ENCODE measurements at places on chromosomes 3 and 15.

DNA sequence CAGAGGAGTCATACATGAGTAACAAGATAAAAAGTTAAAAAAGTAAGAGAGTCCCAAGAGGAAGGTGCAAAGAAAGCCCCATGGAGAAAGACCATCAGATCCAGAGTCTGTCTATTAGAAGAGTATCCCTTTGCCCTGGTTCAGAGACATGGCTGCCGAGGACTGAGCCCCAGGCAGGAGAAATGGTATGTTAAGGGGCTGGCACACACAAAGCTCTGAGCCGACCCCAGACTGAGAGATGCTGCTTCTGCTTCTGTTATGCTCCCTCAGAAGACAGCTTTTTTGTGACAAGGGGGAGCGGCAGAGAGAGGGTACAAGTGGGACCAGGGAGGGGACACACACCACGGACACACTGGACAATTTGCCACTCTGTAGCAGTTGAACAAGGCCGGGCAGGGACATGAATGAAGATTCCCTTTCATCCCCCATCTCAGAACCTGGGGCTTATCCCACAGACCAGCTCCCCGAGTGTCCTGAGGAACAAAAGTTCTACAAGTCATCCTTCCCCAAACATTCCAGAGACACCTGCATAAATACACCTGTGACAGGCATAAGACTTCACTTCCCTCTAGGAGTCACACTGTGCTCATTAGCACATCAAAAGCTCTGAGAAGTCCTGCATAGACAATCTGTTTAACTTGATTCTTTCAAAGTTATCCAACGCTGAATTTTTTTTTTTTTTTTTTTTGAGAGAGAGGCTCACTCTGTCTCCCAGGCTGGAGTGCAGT lies 161.6 kb upstream of the WNT5A start:
- DNase-seq, result no peak

- no peak for DNase-seq
Measured at GRCh38 chr15:73495181-73495580, 52.2 kb downstream of the REC114 start.

- no peak for DNase-seq
Measured at GRCh38 chr3:13107661-13108060, 34.4 kb upstream of the IQSEC1 start.

DNA sequence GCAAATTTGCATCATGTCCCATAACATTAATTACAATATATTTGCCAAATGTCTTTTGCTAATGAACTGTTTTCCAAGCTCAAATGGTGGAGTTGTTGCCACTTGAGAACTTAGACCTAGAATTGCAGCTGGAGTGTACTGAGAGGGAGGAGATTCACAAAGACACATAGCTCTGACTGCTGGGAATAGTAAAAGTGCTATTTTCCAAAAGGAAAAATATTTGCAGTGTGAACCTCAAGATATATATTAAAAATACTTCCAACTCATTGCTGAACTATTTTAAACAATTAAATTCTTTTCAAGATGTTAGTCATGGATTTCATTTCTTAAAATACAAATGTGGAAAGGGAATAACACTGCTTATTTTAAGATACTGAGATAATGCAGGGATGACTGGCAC lies 666.8 kb upstream of the ARPP21 start:
- DNase-seq, result no peak

- no peak for DNase-seq
Measured at GRCh38 chr3:192262001-192262400, 465.3 kb downstream of the FGF12 start.

GRCh38 chr3:131038326-131038725 lies 11.6 kb downstream of the NEK11 start:
- no peak for DNase-seq

GRCh38 chr15:101637516-101637915 lies 14.7 kb downstream of the TM2D3 start:
- DNase-seq, result no peak

DNA sequence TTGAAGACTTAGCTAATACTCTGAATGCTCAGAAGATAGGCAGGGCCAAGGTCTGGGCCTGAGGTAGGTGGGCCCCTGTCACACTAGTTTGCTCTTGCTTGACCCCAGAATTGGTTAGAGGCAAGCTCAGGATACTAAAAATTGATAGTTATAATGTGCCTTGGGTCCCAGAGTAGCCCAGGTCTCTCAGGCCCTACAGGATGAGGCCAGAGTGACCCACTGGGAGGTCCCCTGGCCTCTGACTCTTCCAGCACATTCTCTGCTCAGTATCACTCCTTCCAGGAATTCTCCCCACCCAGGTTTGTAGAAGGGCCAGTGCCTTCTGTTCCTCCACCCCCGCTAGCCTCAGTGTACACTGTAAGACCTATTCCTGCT lies 667 bp upstream of the KLHDC8B start:
- no peak for DNase-seq

- no peak for DNase-seq
Measured at GRCh38 chr3:41321642-41321980, 122.3 kb downstream of the CTNNB1 start.

DNA sequence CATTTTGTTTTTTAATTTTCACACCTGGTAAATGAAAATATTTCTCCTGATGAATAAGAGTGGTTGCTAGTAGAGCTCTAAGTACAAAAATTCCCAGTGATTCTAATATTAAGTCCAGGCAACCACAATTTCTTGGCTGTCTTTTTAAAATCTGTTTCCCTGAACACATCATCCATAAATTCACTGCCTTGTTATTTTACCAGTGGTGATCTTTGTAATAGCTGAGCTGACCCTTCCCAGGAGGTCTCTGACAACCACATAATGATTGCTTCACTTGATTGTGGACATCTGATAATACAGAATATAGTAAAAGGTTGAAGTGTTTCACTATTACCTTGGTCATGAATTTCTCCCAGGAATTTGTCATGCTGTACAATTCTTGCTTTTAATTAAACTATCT lies 13.9 kb upstream of the TOP2B start:
- no peak for DNase-seq

GRCh38 chr3:44109771-44110361 lies 131.8 kb upstream of the TOPAZ1 start:
- DNase-seq, result peak; percentile 56

DNA sequence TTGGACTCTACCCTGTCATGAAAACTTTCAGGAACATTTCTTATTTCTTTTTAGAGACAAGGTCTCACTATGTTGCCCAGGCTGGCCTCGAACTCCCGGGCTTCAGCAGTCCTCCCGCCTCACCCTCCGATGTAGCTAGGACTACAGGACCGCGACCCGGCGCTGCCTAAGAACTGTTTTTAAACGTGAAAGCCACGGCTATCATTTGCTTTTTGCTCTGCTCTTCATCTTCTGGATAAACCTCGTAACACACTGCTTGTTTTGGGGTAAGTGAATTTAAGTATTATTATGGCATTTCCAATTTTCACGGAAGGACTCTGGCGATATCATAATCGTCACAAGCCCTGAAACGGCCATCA lies 14.3 kb upstream of the CCNL1 start:
- peak; percentile 73 for DNase-seq

- peak; percentile 25 for DNase-seq
Measured at GRCh38 chr3:193605876-193606275, 12.9 kb downstream of the OPA1 start.

GRCh38 chr3:124878561-124879336 lies 8.4 kb downstream of the ITGB5 start:
- no peak for DNase-seq

DNA sequence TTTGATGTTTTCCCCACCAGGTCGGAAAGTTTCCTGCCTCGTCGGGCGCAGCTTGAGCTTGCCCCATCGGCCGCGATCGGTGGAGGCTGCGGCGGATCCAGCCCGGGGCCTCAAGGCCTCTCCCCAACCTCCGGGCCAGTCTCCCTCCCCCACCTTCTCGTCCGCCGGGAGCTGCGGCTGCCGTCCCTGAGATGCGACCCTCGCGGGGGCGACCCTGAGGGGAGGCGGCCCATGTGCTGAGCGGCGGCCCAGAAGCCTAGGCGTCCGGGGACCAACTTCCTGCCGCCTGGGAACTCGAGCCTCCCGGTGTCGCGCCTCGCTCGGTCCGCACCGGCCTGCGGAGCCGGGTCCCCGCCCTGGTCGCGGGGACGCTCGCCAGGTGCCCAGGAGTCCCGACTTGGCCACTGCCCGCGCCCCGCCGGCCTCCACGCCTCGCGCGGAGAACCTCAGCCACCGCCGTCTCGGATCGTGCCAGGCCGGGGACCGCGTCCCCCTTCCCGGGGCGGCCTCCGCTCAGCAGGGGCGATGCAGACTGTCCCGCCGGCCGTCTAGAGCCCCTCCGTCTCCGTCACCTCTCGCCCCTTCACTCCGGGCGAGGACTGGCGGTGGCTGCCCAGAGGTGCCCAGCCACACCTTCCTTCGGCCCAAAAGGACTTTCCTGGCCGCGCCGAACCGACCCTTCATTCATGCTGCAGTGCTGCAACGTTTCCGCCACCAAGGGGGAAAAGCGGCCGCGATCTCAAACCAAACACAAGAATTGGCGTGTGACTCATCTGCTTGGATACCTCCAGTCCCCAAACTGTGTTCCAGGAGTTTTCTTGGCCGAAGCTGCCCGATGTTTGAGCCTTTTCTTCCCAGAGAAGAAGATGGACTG lies 656 bp downstream of the SLMAP start:
- DNase-seq, result peak; percentile 0

GRCh38 chr15:79977431-79978054 lies 6.5 kb upstream of the BCL2A1 start:
- no peak for DNase-seq

DNA sequence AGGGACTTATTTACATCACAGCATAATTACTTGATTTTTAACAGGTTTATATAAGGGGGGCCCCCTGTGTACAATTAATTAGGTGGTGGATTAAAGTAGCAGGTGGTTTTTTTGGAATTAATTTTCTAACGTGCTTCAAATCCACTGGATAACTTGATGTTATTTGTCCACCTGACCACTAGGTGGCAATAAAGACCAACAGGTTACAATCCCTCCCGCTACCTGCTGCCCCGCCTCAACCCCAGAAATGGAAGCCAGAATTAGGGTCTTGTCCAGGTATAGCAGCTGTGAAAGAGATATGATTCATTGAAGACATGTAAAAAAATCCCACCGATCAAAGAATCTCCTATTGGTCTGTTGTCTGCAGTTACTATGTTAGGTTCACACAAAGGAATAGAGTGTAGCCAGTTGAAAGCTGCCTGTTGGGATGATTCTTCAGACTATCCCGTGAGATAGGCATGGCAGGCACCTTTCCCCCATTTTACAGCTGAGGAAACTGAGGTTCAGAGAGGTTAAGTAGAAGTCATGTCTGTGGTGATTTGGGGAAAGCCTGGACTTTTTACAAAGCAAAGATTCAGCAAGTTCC lies 44.0 kb downstream of the MFSD1 start:
- peak; percentile 26 for DNase-seq

- no peak for DNase-seq
Measured at GRCh38 chr3:114496021-114496434, 202.2 kb downstream of the TIGIT start.

- no peak for DNase-seq
Measured at GRCh38 chr15:101600035-101600434, 52.1 kb downstream of the TM2D3 start.

DNA sequence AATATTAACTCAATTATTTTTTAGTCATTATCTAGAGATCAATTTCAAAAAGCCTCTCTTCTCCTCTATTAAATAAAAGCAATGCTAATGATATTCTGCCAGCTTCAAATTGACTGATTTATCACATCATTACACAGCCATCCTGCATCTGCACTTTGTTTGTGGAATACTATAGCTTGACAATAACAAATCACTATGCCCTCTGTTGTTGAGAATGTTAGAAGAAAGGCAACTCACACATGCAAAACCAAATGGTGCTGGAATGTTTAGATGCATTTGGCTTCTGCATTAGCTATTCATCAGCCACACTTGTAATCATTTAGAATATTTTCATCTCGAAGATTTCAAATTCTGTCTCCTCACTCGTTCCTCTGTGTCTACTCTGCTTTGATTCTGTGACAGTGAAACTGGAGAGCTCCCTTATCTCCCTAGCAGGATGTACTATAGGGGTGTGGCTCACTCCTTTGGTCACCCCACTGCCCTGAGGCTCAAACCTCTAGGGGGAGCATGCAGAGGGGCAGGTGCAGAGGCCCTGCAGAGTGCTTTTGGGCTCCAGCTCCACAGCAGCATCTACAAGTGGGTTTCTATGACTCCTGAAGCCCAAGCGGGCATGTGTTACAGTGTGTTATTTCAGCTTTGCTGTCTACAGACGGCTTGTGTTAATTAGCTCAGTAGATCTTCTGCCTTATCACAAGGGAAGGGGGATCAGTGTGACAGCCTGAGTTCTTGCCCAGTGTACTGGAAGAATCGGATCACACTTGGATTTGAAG lies 454.1 kb upstream of the BCHE start:
- no peak for DNase-seq

DNA sequence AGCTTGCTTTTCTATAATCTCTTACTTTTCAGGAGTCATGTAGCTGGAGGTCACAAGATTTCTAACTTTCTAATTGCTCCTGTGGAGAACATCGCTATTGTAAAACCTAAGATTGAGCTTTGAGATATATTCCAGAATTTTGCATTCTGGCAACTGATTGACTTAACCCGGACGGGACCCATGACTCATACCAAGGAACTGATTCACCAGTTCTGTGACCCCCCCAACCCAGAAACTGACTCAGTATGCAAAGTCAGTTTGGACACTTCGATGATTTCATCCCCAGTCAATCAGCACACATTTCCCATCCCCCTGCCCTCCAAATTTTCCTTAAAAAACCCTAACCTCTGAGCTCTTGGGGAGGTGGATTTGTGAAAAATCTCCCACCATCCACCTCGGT lies 396.5 kb upstream of the GBE1 start:
- no peak for DNase-seq

DNA sequence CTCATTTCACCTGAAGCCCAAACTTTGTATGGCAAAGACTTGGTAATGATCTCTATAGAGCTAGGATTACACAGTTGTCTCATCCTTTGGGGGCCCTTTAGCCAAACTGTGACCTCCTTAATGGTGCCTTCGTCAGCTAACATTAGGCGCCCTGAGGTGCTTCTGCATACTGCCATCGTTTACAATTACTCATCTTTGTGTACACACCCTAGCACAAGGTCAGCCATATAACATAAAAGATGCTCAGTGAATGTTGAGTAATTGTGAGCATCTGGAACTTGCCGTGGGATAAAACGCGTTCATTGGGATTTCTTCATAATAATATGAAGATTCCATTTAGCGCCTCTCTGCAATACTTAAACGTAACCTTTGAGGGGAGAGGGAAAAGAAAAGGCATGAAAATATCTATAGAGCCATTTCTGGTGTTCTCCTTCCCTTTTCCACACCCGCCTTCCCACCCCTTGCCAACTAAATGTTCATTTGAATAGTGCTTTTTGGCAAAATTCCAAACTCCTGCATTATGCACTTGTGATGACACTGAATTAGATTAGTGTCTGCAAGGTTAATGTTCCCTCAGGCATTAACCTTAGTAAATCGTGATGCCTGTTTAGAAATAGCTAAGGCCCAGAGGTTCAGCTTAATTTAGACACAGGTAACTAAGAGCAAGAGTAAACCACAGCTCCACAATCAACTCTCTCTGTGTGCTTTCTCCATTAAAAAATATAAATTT lies 990 bp upstream of the ZNF148 start:
- no peak for DNase-seq

DNA sequence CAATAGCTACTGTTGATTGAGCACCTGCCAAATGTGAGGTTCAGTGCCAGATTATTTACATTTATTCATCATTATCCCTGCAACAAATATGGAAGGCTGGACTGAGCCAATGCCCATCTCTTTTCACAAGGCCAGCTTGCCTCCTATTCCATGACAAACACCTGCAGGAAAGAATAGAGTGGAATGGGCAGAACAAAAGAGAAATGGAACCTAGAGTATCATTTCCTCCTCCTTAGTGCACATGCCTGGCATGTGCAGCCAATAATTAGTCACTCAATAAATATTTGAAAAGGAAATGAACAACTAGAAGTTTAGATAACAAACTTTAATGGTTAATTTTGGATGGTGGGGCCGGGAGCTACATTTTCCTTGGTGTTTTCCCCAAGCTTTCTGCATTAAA lies 61.4 kb upstream of the MYRIP start:
- DNase-seq, result no peak
